ENCODE measurements at places on chromosomes 1 and 21.
A peak's percentile ranks its signal among the peaks of the same experiment; 100 is the strongest.

GRCh38 chr1:83516369-83516768 lies 482.6 kb downstream of the TTLL7 start:
- DNase-seq: no peak

GRCh38 chr1:172900376-172900997 lies 150.3 kb downstream of the TNFSF18 start:
- no peak for DNase-seq

DNA sequence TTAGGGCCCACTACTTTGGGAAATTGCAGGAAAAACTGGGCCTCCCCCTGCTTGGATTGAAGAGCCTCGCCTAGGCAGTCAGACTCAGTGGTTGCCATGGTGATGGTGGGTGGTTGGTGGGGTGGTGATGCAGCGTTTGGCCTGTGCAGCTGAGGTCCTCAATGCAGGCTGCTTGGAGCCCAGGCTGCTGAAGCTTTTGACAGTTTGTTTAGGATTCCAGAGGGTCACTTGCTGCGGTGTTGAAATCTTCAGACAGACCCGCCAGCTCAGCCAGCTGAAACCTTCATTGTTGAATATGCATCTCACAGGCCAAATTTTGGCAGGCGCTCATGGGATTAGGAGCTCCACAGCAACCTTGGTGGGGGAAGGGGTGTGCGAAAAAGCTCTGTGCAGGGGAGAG lies 67.9 kb downstream of the CACNA1E start:
- DNase-seq: no peak

DNA sequence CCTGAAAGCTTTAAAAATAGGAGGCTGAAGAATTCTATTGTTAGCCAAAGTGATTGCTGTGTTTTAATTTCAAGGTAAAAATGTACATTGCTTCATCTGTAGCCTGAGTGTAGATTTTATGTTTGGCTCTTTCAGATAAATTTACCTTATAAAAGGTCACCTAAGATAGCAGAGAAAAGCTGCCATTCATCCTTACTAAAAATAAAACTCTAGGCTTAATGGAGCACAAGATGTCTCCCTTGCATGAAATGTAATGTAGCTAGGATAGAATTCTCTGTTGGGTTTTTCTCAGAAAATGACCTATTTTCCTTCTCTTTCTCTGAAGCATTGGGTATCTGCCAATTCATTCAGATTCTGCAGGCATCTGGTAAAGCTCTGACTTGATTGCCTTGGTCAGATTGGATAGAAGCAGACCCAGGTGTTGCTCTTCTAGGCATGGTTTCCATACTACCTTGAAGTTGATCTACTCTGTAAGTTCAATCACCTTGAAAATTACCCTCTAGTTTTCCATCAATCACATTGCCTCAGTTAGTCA lies 176.6 kb upstream of the GORAB start:
- no peak for DNase-seq

DNA sequence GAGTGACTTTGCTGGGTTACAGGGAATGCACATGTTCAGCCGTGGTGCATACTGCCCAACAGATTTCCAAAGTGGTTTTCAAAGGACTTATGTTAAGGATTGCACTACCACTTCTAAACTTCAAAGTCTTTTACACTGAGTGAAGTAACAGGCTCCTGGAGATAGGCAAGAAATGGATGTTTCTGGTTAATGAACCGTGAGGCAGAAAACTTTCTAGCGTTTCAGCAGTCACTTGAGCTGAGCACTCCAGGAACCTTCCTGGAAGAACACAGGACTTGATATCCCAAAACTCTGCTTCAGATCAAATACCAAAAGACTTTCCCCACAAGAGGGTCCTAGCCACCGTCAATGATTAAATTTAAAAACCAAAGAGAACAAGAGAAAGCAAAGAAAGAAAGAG lies 74.3 kb upstream of the ATP1A1 start:
- DNase-seq: no peak

GRCh38 chr1:167094690-167095089 lies 815 bp downstream of the STYXL2 start:
- DNase-seq: no peak

GRCh38 chr1:218926631-218927030 lies 247.0 kb upstream of the LYPLAL1 start:
- no peak for DNase-seq

GRCh38 chr1:228986093-228986904 lies 251.0 kb downstream of the RHOU start:
- DNase-seq: no peak

DNA sequence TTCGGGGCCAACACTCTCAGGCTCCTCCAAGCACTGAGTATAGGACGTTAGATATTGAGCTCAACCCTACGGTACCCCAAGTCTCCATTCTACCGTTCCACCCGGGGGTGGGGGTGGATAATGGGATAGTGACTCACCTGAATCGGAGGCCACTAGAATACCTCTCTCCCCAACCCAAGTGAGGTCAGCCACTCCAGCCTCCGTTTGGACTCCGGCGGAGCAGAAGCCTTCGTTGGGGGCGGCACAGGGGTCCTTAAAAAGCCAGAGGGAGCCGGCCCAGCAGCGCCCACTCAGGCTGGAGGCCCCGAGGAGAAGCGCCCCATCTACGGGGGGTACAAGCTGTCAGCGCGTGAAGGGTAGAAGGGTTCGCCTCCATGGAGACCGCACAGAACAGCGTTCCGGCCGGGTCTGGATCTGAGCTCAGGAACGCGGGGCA lies 556 bp downstream of the WDR77 start:
- DNase-seq: peak; percentile 73

DNA sequence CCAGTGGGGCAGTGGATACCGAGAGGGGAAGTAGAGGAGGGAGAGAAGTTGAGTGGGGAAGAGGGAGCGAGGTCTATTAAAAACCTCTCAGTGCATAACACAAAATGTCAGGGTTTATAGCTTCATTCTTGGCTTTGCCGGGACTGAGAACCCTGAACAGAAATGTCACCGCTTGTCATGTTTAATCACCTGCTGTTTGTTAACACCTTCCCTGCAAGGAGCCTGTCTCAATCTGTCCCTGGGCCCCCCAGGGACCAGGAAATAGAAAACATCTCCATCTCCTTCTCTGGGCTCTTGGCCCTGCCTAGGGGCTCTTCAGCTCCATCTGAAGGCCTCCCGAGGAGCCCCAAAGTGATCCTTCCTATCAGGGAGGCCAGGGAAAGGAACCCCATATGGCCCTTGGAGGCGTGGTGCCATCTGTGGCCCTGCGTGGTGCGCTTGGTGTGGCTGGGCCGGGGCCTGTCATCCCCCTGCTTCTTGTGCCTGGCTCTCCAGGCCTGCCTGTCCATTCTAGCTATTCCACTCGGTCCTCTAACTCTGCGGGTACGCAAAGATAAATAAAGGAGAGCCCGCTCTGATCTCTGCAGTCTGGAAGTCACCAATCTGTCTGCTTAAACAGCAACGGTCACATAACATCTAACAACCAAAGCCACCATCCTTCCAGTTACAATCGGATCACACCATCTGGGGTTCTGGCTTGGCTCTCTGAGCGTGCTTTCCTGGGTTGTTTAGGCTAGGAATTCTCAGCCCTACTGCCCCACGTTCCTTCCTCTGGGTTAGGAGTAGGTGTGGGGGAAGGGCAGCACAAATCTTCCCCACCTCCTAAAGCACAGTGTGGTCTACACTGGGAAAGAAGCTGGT lies 113.8 kb downstream of the CASZ1 start:
- DNase-seq: no peak

- DNase-seq: no peak
These were observed 2.8 kb upstream of the GNG4 start for GRCh38 chr1:235652364-235652763.

GRCh38 chr1:47013293-47013692 lies 10.2 kb upstream of the CYP4X1 start:
- no peak for DNase-seq

DNA sequence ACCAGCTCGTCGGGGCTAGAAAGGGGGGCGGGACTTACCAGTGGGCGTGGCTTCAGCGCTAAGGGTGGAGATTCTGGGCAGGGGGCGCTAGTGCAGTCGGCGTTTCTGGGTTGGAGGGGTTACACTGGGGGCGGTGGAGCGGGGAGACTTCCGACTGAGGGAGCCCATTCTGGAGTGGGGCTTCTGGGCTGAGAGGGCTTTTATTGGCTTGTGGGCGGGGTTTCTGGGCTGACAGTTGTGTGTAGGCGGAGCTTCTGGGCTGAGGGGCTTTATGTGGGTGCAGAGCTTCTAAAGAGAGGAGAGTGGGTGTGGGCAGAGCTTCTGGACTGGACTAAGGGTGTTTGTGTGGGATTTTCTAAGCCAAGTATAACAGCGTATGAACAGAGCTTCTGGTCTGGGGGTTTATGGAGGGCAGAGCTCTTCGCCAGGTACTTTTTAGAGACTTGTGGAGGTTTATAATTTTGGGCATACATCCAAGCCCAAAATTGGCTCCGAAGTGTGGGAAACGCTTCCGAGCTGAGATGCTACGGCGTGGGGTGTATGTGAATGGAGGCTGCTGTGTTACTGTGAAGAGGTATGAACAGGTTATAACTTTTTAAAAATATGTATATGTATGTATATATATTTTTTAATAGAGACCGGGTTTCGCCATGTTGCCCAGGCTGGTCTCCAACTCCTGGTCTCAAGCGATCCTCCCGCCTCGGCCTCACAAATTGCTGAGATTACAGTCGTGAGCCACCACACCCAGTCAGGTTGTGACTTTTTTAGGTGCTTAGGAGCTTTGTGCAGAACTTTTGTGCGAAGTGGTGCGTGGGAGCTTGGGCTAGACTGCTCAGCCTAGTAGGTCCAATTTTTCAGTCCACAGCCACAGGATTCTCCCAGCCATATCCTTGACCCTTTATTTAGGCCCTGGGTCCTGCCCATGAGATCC lies 825 bp downstream of the TMEM39B start:
- no peak for DNase-seq

DNA sequence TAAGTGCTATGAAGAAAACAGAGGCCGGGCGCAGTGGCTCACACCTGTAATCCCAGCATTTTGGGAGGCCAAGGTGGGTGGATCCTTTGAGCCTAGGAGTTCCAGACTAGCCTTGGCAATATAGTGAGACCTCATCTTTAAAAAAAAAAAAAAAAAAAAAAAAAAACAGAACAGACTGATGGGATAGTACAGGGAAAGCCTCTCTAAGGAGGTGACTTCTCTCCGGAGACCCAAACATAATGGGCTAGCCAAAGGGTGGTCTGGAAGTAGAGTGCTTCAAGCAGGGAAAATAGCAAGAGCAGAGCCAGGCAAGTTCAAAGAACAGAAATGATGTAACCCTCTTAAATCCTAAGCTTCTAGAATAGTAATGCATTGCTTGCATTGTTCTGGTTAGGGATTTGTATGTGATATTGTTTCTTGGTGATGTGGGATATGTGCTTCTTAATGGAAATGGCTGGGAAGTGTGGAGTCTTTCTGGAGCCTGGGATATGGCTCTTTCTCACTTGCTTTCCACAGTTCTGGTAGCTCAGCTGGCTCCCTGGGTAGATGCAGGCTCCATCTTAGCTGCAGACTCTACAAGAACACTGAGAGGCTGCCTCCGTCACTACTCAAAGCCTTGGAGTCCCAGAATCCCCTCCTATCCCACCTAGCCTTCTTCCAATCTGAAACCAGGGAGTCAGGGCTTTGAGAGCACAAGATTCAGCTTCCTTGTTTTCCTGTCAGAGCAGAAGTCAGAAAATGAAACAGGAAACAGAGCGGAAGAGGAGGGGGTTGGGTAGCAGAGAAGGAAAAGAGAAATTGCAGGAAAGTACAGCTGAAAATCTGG lies 1.9 kb upstream of the PIGV start:
- no peak for DNase-seq

DNA sequence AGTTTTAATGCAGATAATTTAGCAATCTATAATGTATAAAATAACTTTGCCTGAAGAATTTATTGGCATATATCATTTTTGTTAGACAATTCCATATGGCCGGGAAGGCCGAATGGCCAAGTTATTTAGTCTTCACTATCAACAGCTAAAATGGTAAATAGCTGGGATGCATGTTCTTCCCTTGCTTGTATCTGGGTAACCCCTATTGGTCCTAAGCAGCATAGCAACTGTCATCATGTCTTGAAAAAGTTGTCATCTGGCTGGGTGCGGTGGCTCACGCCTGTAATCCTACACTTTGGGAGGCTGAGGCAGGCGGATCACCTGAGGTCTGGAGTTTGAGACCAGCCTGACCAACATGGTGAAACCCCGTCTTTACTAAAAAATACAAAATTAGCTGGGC lies 340.0 kb upstream of the DPYD start:
- no peak for DNase-seq

DNA sequence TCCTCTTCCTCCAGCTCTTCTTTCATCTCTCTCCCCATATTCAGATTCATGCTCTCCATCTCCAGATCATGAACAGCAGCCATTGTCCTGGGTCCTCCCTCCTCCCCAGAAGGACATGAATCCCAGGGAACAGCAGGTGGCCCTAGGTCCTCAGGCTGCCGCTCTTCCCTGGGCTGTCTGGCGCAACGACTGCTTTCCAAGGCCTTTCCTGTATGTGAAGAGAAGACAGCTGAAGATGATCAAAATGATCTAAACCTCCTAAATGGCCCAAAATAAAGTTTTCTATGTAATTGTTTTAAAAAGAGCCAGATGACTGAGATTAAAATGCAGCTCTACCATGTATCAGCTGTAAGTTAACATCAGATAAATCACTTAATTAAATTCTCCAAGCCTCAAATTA lies 22.5 kb downstream of the RHBDL2 start:
- DNase-seq: no peak

GRCh38 chr1:172966844-172967540 lies 83.7 kb downstream of the TNFSF18 start:
- DNase-seq: peak; percentile 77

DNA sequence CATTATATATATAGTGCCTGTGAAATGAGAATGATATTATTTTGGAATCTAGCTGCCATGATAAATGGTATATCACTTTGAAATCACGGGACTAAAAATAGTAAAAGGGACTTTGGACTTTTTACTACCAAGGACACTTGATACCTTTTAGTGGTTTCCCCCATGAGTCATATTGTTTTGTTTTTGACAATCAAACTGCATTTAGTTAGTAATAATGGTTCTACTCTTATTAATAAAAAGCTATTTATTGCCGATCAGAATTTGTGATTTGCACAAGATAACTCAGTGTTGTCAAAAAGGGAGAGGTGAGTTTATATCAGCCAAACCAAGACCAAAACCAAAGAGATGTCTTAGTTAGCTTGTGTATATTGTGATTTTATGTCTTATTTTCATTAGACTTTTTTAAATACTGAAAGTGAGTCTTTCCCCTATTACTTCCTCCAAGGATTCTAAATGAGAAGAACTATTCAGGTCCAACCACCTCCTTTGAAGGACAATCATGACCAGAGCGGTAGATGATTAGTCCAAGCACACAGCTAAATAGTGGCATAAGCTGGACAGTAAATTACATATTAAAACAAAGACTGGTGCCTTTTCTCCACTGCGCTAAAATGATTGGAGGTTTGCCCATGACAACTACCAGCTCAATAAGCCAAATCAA lies 281.7 kb upstream of the ESRRG start:
- DNase-seq: no peak

GRCh38 chr1:156559797-156560385 lies 12.5 kb downstream of the IQGAP3 start:
- peak; percentile 25 for DNase-seq

GRCh38 chr1:211483896-211484612 lies 7.9 kb downstream of the RD3 start:
- DNase-seq: no peak

- DNase-seq: no peak
These were observed 187.3 kb downstream of the ATP6V1G3 start for GRCh38 chr1:198352975-198353695.

GRCh38 chr1:164718821-164719220 lies 159.8 kb downstream of the PBX1 start:
- peak; percentile 29 for DNase-seq
